LNCaP clone FGC (cell line): ENCODE measurements at places on chromosomes 16 and 17.

DNA sequence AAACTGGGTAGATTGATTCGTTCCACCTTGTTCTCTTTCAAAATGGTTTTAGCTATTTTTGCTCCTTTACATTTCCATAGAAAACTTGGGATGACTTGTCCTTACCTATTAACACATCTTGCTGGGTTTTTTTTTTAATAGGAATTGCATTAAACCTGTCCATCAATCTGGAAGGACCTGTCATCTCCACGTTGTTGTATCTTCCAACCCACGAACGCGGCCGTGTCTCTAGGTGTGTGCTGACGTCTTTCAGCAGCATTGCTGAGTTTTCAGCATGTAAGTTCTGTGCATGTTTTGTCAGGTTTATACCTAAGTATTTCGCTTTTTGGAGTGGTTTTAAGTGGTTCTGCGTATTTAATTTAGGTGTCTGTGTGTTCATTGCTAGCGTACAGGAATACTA lies 60.4 kb upstream of the GNG13 start:
- no peak for DNase-seq

- no peak for DNase-seq
Observed at GRCh38 chr17:44627513-44628242, 28.6 kb upstream of the MEIOC start.

DNA sequence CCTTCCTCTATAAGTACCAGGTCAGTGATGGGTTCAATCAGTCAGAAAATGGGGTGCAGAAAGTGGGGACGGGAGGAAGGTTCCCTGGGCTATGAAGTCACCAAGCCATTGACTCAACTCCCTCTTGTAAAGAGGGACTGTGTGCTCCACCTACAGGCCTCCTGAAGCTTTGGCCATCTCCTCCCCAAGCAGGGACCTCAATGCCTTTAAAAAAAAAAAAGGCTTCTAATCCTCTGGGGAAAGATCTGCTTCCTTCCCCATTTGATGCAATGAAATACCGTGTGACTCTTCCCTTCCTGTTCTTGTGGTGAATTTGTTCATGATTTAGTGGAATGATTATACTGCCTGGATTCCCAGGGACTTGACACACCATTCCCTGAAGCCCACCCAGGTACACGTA lies 30.8 kb downstream of the VWA3A start:
- no peak for DNase-seq

- DNase-seq, result peak; percentile 63
Observed at GRCh38 chr16:14284930-14285512, 213.9 kb downstream of the MRTFB start.

- peak; percentile 47 for DNase-seq
Observed at GRCh38 chr17:41648411-41649195, 24.2 kb upstream of the KRT17 start.

DNA sequence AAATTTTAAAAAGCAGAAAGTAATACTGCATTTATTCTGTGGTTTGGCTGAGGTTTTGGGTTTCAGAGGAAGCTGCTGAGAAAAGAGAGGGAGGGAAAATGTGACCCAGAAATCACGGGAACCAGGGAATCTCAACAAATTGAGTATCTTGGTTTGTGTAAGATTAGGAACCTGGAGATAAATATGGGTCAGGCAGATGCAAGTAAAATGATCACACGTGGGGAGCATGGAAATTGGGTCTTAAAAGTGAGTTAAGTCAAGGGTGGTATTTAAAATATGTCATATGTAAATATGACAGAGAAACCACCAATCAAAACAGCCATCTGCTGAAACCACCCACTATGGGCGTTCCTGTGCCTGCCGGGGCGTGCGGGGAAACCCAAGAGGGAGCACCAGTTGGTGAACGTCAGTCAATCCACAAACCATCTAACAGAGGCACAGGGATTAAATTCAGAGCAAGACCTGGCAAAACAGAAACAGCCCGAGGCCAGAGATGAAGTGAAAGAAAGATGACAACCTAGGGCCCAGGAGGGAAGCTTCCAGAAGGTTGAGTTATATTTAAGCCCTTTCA lies 33.4 kb downstream of the CDH13 start:
- no peak for DNase-seq

- no peak for DNase-seq
Observed at GRCh38 chr16:78718141-78718540, 618.7 kb downstream of the WWOX start.

- peak; percentile 73 for DNase-seq
Observed at GRCh38 chr17:7262935-7263800, 890 bp upstream of the CLDN7 start.

- peak; percentile 25 for DNase-seq
Observed at GRCh38 chr17:12667299-12667958, 1.7 kb downstream of the MYOCD start.
